Activated T-helper 2 cell treated with anti-CD3 and anti-CD28 coated beads, Interferon-gamma antibody, Interleukin-2, Interleukin-4, amounts not matched to agents 10 μg/mL and 5 μg/mL and 100 μg/mL, durations not matched to agents 14 hours and 24 hours and 36 hours (primary cell): ENCODE measurements at places on chromosomes 1 and 21. TPM values are rescaled to one million over a fixed set of nuclear protein-coding genes. Genes with fewer than 3 reads are reported as not detected.

TAS1R1 gene
- not detected in 2 replicates for total RNA-seq

CADM3 gene
- not detected in 2 replicates for total RNA-seq

OR2M3 gene
- total RNA-seq: not detected in 2 replicates

IFI44L gene
- 7.5 and 8.3 TPM in 2 replicates for total RNA-seq

- H3K4me3 ChIP-seq: no peak overlapping the region
- H3K36me3 ChIP-seq: no peaks in the 10 kb centered on the region
Measured at GRCh38 chr1:200885623-200886402, 8.9 kb upstream of the INAVA start.

DNA sequence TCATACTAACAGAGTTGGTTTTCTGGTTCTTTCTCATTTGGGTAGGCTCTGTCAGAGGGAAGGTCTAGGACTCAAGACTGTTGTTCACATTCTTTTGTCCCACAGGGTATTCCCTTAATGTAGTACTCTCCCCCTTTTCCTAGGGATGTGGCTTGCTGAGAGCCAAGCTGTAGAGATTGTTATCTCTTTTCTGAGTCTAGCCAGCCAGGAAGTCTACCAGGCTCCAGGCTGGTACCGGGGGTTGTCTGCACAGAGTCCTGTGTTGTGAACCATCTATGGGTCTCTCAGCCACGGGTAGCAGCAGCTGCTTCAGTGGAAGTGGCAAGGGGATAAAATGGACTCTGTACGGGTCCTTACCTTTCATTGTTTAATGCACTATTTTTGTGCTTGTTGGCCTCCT, 226.4 kb downstream of the LBR start:
- H3K27ac ChIP-seq: no peak overlapping the region
- H3K36me3 ChIP-seq: no peaks in the 10 kb centered on the region
- H3K4me3 ChIP-seq: no peak overlapping the region
- H3K27me3 ChIP-seq: no peaks in the 10 kb centered on the region
- DNase-seq: no peak

DNA sequence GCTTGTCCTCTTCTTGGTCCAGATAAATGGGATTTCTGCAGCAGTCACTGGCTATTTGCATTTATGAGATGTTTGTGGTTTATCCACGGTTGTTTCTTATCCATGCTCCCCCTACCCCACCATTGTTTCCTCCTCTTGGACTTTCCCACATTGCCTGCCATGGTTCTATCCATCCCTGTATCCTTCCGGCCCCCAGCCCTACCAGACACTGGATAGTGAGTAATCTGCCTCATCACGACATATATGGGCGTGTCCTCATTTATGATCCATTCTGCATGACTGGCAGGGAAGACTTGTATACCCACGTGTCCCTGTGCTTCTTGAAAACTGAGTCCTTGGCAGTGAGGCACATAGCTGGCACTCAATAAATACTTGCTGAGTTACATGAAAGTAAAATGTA, 40.1 kb downstream of the CACNA1S start:
- H3K36me3 ChIP-seq: no peaks in the 10 kb centered on the region
- no peak for DNase-seq

DNA sequence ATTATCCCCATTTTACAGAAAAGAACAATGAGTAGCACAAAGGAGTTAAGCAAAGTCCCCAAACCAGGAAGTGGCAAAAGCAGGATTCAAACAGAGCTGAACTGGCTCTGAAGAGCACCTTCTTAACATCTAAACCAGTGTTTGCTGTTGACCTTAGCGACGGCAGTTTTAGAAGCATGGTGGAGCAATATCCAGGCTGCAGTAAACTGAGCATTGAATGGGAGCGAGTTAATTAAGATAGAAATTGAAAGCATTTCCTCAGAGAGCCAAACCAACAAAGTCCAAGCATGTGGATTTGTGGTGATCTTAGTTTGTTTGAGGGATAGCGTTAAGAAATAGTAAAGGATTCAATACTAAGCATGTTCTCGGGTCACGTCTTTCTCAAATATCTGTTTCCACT, 13.4 kb upstream of the ZNF281 start:
- no peak overlapping the region for H3K27ac ChIP-seq
- no peak for DNase-seq
- H3K36me3 ChIP-seq: no peaks in the 10 kb centered on the region

DNA sequence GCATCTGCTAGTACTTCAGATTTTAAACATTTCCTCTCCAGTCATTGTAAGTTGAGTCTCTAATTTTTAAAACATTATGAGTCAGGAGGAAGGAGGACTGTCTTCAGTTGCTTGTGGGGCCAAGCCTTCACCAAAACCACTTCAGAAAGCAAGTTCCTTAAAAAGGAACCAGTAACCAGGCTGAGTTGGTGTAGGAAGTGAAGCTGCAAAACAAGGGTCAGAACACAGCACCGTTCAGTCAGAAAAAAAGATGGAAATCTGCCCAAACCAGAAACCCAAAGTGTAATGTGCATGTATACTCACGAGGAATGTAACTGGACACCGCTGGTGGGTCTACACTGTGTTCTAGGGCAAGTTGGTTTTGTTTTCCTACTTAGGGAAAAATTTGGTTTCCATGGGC, 402.1 kb downstream of the SETD4 start:
- H3K4me1 ChIP-seq: peaks cover 8% of the 10 kb centered on the region
- DNase-seq: no peak
- no peak overlapping the region for H3K4me3 ChIP-seq
- H3K27me3 ChIP-seq: peaks cover 10% of the 10 kb centered on the region
- H3K36me3 ChIP-seq: no peaks in the 10 kb centered on the region

DNA sequence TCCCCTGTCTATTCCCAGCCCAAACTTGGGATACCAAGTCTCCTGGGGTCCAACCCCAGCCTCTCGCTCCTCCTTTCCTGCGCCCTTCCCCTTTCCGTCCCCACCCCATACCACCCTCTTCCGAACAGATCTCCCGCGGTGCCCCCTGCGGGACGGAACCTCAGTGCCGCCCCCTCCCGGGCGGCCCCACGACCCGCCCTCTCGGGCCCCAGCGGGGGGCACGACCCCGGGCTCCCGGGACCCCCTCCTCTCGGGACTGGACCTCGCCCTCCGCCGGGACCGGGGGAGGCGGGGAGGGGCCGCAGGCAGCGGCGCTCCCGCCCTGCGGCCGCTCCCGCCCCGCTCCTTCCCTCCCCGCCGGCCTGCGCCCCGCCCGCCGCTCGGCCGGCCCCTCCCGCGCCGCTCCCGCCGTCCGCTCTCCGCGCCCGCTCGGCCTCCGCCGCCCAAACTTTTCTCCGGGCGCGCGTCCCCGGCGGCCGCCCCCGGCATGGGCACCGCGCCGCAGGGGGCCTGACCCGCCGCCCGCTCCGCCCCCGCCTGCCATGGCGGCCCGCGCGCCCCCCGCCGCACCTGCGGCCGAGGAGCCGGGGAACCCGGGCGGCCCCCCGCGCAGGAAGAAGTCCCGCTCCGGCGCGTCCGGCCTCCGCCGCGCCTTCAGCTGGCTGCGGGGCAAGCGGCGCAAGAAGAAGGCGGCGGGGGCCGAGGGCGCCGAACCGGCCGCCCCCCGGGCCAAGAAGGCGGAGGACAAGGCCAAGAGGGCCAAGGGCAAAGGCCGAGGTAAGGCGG, 39.0 kb upstream of the SYNC start:
- peak overlapping the region; percentile 69 for H3K4me3 ChIP-seq
- H3K4me1 ChIP-seq: no peaks in the 10 kb centered on the region
